ENCODE measurements at places on chromosomes 16 and 17.

DNA sequence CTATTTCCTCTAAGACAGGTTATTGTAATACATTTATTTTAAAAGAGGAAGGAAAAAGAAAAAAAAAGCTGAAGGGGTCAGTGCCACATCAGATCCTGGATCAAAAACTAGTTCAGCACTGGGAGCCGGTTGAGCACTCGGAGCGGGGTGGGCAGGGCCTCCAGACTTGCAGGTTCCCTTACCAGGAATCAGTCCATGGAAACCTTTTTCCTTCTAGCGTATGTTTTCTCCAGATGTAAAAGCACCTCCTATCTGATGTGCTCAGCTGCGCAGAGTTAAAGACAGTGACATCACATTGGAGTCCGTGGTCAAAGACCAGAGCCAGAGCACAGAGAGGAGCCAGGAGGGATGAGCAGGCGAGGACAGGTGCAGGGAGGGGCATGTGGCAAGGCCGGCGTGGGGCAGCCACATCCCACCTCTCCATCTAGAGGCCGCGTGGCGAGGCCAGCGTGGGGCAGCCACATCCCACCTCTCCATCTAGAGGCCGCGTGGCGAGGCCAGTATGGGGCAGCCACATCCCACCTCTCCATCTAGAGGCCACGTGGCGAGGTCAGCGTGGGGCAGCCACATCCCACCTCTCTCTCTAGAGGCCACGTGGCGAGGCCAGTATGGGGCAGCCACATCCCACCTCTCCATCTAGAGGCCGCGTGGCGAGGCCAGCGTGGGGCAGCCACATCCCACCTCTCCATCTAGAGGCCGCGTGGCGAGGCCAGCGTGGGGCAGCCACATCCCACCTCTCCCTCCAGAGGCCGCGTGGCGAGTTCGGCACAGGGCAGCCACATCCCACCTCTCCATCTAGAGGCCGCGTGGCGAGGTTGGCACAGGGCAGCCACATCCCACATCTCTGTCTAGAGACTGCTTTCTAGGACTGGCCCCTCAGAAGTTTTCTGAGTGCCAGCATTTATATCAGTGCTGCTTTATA, 166.8 kb upstream of the CHMP6 start:
- DNase-seq, result no peak

- no peak for DNase-seq
Measured at GRCh38 chr17:73291260-73291801, 20.5 kb downstream of the CDC42EP4 start.

DNA sequence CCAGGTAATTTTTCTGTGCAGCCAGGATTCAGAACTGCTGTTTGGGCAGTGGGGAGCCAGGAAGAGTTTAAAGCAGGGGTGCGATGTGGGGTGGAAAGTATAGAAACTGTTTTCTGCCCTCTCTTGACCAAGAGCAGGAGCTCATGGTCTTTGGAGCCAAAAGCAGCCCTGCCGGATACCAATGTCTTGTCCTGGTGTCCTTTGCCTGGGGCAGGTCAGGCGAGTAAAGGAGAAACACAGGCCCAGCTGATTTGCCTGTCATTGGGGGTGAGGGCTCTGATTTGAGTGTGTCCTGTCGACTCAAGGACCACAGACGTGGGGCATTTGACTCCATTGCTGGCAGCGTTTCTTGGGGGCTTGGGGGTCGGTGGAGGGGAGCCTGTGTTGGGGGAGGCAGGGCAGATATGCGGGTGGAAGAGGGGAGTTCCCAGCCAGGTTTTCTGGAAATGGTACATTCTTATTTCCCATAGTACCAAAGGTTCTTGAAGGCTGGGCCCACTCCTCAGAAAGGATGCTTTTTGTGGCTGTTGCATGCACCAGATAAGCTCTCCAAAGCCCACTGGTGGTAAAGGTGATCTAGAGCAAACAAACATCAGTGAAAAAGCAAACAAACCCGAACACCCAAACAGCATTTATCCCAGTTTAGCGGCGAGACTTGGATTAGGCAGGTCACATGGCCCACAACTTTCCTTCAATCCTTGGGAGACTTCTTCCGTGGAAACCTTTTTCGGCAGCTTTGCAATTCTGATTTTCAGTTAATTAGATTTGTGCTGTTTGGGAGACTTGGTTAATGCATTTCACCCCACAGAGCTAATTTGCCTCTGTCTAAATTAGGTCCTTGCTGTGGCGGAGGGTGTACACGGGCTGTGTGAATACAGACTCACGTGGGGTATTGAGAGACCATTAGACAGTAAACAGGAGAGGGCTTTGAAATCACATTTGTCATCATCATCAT, 59.0 kb downstream of the MSI2 start:
- DNase-seq, result no peak

DNA sequence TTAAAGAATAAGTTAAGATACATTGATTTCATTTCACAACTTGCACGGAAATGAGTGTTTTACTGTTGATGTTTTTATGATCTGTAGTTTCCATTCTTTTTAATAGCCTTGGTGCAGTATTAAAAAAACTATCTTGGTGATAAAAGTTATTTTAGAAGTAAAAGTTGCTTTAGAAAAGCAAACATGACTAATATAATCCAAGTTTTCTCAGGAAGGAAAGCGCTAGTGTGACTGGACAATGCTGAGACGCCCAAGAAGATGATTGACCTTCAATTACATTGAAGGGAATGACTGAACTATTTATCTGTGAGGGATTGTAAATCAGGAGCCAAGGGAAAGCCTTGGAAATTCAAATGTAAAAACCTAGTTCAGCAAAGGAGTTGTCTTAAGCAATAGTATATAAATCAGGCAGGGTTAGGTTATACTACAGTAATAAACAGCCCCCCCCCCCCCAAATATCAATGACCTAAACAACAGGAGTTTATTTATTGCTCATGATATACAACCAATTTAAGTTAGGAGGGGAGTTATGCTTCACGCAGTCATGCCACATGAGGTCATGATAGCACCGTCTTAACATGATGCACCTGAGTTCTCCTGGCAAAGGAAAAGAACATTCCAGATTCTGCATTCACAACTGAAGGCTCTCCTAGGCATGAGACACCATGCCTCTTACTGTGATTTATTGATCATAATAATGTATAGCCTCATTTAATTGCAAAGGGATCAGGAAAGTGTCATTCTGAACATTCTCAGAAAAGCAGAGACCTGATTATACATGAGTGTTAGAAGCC, 443.8 kb downstream of the CDH13 start:
- DNase-seq, result no peak

GRCh38 chr16:57739756-57740422, 4.3 kb downstream of the KATNB1 start:
- DNase-seq, result no peak

- no peak for DNase-seq
Measured at GRCh38 chr17:39548494-39549225, 59.1 kb downstream of the NEUROD2 start.
